ENCODE measurements at places on chromosomes 1 and 21. TPM values are rescaled to one million over a fixed set of nuclear protein-coding genes. Genes with fewer than 3 reads are reported as not detected.
A peak's percentile ranks its signal among the peaks of the same experiment; 100 is the strongest.

- peak; percentile 1 for DNase-seq
Measured at GRCh38 chr1:194908643-194909042, 1699.6 kb downstream of the KCNT2 start.

DNA sequence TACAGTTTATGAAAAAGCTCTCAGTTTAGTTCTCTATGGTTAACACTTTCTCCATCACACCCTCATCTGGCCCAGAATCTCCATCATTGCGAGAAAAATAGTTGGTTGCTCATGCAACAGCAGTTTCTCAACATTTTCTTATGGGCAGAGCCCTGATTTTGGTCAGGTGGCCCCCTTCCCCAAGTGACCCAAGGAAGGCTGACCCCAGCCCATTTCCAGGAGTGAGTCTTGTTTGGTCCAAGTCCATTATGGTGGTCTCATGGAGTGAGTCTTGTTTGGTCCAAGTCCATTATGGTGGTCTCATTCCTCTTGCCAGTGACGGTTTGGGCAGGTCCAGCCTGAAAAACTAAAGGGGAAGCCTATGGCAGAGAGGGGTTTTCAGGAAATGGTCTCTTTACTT, 1.5 kb upstream of the TRIM62 start:
- DNase-seq, result no peak

- DNase-seq, result no peak
Measured at GRCh38 chr1:192832492-192832891, 23.7 kb downstream of the RGS2 start.

- DNase-seq, result no peak
Measured at GRCh38 chr1:74455390-74455789, 57.0 kb downstream of the LRRC53 start.

GRCh38 chr1:24289937-24290595, 29.1 kb upstream of the GRHL3 start:
- peak; percentile 95 for DNase-seq

DNA sequence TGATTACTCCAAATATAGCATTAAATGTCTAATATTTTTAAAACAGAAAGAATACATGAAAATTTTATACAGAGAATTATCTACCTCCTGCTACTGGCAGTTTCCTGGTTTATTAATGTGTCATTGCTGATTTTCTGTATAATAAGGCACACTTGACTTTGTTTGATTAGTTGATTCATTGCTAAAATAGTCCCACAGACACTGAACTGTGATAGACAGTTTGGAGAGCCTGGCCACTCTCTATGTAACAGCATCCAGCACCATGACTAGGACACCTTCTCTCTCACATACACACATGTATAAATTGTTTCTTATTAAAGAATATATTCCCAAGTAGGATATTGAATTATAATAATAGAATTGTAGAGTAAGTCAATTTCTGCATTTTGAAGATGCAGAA, 368.5 kb upstream of the SNX7 start:
- DNase-seq, result no peak

DNA sequence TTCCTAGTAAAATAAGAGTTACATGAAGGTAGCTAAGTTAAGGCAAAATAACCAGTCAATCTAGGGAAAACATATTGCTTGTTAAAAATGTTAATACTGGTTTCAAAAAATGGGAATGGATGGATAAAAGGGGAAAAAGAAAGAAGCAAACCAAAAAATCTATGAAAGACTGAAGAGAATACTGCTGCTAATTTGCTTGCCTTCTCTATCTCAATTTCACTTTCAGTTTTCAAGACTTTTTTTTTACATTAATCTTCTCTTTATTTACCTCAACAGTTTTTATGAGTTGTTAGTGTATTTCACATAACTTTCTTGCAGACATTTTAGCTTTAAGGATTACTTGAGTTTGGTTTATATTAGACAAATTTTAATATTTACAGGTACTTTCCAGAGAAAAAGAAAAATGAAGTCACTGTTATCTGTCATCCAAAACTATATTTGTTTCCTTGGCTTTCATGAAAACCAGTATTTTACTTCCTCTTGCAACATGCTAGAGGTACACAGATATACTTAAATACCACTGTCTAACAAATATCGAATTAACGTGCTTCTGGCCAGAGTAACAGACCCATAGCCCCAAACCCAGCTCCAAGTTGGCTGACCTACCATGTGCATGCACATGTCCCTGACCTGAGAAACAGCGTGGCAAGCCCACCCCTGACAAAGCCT, 70.7 kb downstream of the COL24A1 start:
- DNase-seq, result no peak

GRCh38 chr1:85339089-85339488, 62.7 kb upstream of the BCL10 start:
- no peak for DNase-seq

- DNase-seq, result no peak
Measured at GRCh38 chr21:38800924-38801744, 4.6 kb upstream of the ETS2 start.

- DNase-seq, result no peak
Measured at GRCh38 chr1:186456729-186457255, 4.1 kb downstream of the PDC start.

DNA sequence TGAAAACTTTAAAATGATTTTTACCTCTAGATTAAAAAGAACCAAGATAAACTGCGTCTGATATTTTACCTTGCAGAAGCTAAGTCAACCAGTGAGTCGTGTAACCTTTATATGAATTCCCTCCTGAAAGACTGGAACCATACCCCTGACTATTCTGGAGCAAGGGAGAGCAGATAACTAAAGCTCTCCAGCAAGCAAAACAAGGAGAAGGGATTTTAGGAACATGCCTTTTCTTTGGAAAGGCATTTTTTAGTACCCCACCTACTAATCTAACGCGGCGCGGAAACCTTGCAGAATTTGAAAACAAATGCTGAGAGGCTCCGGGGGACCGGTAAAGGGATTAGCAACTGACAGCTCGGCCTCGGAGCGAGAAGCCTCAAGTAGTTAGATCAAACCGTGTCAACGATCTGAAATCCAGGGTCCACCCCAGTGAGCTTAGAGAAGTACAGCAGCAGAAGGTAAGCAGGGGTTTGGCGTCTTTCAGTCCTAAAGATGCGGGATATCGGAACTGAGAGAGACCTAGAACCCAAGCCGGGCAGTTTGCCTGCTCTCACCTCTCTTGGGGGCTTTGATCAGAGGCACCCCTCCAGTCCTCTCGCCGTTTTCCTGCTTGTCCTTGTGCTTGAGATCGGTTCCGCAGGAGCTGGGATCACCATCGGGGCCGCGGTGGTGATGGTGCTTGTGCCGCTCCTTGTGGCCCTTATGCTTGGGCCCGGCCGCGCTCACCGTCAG, 954 bp downstream of the RSBN1 start:
- peak; percentile 30 for DNase-seq

DNA sequence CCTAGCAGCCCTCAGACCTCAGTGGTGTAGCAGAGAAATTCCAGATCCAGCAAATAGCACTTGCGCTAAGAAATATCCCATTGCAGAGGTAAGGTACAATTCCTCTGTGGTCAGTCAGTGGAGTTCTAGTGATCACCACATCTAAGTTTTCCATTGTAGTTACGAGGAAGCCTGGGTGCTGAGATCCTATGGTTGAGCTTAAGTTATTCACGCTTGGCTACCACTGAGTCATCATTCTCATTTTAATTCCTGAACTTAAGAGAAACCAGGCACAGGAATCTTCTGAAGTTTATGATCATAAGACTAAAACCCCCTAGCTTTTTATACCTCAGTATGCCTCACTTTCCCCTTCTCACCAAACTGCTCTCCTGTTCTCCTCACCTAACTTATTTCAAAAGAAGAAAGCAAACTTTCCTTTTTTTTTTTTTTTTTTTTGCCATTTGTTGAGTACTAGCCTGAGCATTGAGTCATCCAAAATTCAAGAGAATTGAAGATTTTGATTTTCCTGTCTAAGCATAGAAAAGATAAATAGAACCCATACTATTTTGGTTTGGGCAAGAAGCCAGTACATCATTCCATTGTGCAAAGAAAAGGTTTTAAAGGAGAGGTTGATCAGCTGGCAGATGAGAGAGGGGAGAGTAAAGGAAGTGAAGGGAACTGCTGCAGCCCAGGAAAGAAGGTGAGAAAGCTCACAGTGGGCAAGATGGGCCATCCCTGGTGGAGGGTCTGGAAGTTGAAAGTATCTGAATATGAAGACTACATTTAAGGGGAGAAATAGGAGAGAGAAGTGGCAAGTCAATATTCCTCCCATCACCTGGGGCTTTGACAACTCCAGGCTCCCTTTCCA, 39.9 kb downstream of the SERBP1 start:
- peak; percentile 18 for DNase-seq

GRCh38 chr1:225694151-225694603, 41.3 kb upstream of the ENAH start:
- DNase-seq, result no peak

DNA sequence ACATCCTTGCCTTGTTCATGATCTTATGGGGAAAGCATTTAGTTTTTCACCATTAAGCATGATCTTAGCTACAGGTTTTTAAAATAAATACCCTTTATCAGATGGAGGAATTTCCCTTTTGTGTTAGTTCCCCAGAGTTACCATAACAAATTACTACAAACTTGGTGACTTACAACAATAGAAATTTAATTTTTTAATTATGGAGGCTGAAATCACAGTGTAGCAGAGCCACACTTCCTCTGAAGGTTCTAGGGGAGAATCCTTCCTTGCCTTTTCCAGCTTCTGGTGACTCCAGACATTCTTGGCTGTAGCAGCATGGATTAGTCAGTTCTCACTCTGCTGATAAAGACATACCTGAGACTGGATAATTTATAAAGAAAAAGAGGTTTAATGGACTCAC, 18.5 kb downstream of the MIGA1 start:
- DNase-seq, result no peak

- peak; percentile 91 for DNase-seq
Measured at GRCh38 chr1:205225901-205226765, 1.6 kb upstream of the TMCC2 start.

- no peak for DNase-seq
Measured at GRCh38 chr1:239287296-239287695, 99.1 kb upstream of the CHRM3 start.

DNA sequence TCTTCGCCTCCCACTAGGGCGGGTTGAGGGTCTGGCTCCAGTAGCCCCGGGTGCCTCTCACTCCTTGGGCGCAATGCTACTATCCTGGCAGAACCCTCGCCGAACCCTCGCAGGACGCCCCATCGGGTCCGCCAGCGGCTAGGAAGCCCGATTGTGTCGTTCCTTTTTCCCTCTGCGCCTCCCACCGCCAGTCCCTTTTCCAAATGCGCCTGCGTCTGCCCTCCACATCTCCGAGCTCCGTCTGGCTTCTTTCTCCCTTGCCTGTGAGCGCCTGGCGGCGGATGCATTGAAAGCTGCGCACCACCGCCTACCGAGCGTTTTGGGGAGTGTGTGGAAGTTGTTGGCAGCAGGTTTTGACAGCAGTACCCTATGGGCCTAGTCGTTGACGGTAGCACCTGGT, 1.0 kb upstream of the DIRAS3 start:
- peak; percentile 68 for DNase-seq

- no peak for DNase-seq
Measured at GRCh38 chr1:41003127-41003639, 18.3 kb downstream of the SLFNL1 start.

- no peak for DNase-seq
Measured at GRCh38 chr1:186442651-186443375, 18.1 kb downstream of the PDC start.

DNA sequence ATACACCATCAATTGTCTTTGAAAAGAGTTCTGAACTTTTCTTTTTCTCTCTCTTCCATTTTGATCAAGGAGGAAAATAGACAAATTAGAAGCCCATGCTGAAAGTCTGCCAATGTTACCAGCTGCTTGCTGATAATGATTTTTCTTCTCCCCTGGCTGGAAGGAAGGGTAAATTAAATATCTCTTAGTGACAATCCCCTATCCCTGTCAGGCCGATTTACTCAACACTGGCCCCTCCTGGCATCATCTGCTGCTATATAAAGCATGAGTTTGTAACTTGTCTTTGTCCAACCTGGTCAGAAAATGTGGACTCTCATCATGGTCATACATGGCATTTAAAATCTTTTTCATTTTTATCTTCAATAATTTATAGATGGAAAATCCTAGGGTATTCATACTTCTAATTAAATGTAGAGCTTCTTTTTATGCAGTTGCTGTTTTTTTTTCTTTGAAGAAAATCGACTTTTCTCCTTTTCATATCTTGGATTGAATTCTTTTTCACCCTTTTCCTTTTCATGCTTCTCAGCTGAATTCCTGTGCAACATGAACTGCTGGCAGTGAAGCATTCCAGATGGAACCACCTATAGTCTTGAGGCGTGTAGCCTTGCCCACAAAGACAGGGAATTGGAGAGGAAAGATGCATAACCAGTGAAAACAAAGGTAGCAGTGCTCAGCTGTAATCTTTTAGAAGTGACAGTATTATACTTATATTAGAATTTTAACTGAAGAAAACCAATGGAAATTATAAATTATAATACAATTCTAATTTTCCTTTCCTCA, 214.7 kb upstream of the PTGFR start:
- peak; percentile 74 for DNase-seq

The IL12RB2 gene
- not detected for total RNA-seq

The SPOCD1 gene
- 9.7 TPM for total RNA-seq

The DSTYK gene
- 11.6 TPM for total RNA-seq

The ERICH3 gene
- total RNA-seq, result not detected

The CHIA gene
- total RNA-seq, result not detected

The DIO1 gene
- not detected for total RNA-seq

The HNRNPU gene
- 214 TPM for total RNA-seq

The CCDC27 gene
- not detected for total RNA-seq

The RAVER2 gene
- not detected for total RNA-seq
